Stimulated activated CD4-positive, alpha-beta T cell treated with anti-CD3 and anti-CD28 coated beads, Interleukin-12 subunit alpha, Interleukin-12 subunit beta, amount 100 ng/mL, for 4 hours (primary cell): ENCODE measurements at places on chromosomes 11 and 22.

- DNase-seq, result no peak
Measured at GRCh38 chr11:127023991-127024390, 23.4 kb upstream of the KIRREL3 start.

DNA sequence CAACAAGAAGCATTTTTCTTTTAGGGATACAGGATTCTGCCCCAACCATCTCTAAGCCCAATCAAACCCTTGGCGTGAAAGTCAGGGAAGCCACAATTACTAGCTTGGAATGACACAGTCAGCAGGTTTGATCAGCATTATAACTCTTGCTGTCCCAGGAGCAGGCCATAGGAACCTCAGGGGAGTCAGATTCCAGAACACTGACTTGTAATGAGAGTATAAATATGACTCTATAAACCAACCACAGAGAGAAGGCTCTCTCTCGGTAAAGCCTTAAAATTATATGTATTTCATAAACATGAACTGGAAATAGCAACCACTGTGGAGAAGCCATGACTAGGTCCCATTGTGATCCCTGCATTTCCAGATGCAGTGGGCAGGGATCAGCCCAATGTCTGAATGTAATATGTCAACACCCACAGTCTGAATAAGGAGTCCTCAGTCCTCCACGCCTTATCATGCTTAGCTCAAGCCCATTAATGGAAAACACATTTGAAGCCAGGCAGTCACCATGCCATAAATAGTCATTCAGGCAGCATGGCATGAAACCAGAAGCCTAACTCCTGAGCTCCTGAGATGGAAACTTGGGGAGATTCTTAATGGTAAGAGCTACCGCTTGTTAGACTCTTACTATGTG is 99.1 kb upstream of the MTNR1B start:
- DNase-seq, result no peak

GRCh38 chr11:57903441-57904123 is 120.1 kb upstream of the OR9Q1 start:
- DNase-seq, result peak; percentile 4

GRCh38 chr22:36134182-36134581 is 26.4 kb downstream of the APOL3 start:
- DNase-seq, result no peak

DNA sequence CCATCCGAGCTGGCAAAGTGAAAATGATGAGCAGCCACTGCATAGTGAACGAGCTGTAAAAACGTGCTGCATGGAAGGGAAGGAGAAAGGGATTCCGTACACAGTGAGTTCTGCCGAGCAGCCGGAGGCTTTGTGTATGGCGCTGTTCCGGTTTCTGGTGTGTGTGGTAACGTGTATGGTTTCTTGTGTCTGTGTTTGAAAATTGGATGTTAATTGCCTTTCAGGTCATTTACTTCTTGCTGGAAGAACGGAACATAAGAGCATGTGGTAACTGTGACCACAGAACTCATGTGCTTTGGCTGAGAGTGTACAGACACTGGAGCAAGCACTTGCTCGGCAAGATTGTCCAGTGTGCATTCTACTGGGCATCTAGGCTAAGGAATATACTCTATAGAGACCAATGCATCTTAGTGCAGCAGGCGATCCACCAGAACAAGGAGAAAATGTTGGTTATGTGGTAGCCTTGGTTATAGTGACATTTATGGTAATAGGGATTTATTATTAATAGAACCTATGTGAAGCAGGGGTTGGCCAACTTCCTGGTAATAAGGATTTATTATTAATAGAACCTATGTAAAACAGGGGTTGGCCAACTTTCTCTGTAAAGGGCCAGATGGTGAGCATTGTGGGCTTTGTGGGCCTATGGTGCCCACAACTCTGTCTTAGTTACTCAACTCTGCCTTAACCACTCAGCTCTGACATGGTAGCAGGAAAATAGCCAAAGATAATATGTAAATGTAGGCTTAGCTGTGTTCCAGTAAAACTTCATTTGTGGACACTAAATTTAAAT is 49.2 kb downstream of the GRAMD1B start:
- no peak for DNase-seq
